ENCODE measurements at places on chromosomes 12 and 14.

DNA sequence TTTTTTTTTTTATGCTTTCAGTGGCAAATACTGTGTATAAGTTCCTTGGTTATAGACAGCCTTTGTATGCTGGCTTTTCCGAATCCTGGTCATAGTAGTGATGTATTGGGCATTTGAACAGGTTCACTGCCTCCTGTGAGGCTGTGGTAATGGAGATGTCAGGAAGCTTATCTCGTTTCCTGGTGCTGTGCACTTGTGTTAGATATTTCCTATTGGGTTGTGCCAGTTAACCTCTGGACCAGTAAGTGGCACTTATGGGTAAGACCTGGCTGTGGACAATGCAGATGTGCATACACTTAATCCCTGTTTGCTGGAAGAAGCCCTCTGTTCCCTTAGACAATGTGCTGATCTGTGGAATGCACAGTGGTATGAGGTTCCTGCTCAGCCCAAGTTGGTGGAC, 135.4 kb upstream of the KITLG start:
- DNase-seq: no peak

GRCh38 chr14:59376686-59377085, 88.5 kb downstream of the GPR135 start:
- no peak for DNase-seq

DNA sequence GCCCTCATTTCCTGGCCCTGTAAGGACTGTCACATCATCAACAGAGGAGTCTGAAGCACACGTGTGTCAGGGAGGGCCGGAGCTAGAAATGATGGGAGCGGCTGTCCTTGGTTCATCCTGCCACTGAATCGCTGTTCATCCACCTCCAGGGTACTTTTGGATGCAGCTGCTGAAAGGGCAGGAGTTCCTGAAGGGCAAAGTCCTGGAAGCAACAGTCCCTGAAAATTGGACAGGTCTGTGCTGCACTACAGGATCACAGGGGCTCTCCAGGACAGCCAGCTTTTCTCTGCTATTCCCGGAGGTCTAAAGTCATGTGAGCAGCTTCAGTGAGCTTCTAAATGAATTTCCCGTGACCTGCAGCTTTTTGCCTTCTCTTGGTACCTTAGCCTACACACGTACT, 17.7 kb downstream of the POU6F1 start:
- no peak for DNase-seq

- DNase-seq: no peak
These were observed 84.3 kb upstream of the PTPRQ start for GRCh38 chr12:80359703-80360102.

GRCh38 chr14:68111097-68111852, 291.7 kb downstream of the RAD51B start:
- no peak for DNase-seq

DNA sequence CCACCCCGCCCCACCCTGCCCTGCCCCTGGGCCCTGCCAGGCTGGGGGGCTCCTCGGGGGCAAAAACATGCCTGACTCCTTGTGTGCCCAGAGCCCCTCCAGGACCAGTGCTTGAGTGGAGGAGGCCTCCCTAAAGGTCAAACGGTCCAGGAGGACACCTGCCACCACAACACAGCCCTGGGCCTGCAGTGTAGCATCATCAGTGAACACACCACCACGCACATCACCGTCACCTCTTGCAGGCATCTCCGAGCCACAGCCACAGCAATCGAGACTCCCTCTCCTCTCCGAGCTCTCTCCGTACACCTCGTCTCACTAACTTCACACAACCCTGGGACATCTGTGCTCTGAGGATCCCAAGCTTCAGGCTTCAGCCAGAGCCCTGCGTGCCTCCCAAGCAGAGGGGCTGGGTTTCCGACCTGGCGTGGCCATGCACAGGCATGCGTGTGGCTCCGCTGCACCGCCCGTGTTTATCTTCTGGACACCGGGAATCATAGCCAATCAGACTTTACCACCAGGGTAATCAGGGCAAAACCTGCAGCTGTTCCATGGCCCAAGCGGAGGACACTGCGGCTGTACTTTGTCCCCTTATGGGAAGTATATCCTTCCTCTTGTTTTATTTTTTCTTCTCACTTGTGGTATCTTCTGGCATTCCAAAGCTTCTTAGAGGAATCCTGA, 6.2 kb upstream of the DIO3 start:
- DNase-seq: no peak

GRCh38 chr12:113479590-113480335, 8.1 kb upstream of the LHX5 start:
- no peak for DNase-seq

DNA sequence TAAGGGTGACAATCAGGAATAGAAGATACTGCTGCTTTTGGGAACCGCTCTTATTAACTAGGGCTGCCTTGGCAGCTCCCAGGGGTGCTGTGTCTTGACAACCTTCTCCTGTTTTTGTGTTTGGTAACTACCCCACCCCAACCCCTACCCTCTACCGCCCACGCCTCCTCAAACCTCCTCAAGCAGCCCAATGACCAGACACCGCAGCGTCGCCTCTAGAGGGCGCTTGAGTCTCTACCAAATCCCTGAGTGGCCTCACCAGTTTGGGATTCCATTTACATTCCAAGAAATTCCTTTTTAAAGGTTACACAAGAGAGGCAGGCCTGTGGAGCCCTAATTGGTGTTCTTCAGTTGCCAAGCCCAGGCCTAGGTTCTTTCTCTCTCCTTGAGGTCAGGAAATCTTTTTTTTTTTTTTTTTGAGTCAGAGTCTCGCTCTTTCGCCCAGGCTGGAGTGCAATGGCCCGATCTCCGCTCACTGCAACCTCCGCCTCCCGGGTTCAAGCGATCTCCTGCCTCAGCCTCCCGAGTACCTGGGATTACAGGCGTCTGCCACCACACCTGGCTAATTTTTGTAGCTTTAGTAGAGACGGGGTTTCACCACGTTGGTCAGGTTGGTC, 72.4 kb upstream of the USP44 start:
- no peak for DNase-seq

DNA sequence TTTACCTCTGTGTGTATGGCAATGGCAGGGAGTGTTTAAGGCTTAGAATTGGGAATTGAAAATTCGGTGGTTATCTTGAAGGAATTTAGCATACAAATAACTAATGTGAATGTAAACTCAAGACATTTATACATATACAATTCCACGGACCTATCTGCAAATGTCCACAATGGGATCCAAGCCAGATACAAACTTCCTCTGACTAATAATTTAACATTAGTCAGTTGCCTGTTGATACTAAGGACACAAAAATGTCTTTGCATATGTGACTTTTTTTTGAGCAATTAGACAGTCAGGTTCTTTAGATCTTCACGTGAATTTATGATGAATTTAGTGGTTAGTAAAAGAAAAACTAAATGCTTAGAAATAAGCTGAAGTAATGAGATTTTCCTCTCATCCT, 40.5 kb downstream of the ESR2 start:
- no peak for DNase-seq

DNA sequence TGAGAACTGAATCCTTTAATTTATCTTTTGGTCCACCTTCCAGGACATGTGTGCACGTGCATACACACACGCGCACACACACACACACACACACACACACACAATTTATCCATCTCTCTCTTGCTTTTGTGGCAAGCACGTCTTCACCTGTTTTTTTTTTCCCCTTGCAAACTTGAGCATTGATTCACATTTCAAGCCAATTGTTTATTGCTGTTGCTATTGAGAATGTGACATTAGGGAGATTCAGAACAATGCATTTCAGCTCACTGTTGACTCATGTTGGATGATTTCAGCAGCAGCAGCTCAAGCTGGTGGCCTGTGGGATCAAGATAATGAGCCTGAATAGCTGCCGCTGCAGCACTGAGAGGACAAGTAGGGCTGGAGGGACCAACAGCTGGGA, 128.9 kb downstream of the SNAPC1 start:
- no peak for DNase-seq

- no peak for DNase-seq
These were observed 129.9 kb downstream of the NPAS3 start for GRCh38 chr14:33068626-33069025.

DNA sequence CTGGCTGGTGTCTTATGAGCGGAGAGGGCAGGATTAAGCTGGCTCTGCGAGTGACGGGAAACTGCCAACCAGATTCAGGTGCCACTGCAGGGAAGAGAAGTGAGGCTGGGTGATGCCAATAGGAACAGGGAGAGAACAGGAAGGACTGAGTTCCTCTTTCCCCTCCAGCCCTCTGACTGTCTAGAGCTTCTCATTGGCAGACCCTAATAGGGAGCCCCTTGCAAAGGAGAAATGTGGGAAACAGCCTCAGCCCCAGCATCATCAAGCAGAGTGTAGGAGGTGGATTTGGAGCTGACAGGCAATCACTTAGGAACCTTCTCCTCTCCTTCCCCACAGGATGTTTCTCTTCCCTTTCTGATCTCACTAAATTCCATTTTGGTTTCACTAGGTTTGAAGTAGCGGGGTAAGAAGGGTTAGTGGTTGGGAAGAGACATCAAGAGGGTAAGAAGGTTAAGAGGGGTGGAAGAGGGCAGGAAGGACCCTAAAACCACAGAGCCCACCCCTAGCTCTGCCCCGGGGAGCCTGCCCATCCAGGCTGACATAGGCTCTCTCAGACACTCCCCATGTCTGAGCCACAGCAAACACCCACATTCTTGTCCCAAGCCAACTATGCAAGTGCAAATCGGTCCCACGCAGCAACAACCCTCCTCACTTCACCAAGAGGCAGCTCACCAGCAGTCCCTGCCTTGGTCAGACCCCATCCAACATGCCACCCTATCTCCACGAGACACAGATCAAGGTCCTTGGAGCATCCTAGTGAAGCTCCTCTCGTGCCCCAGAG, 111.1 kb downstream of the STAB2 start:
- no peak for DNase-seq

- DNase-seq: no peak
These were observed at the start of gene TAS2R50 for GRCh38 chr12:10986812-10987211. TSS of gene TAS2R50 (minus strand) at chr12:10986912. CDS start at chr12:10986860, 52 bp downstream.

- DNase-seq: no peak
These were observed 234.7 kb downstream of the ANO2 start for GRCh38 chr12:5710260-5710878.

- no peak for DNase-seq
These were observed 93.1 kb upstream of the ZDHHC17 start for GRCh38 chr12:76670776-76671175.

DNA sequence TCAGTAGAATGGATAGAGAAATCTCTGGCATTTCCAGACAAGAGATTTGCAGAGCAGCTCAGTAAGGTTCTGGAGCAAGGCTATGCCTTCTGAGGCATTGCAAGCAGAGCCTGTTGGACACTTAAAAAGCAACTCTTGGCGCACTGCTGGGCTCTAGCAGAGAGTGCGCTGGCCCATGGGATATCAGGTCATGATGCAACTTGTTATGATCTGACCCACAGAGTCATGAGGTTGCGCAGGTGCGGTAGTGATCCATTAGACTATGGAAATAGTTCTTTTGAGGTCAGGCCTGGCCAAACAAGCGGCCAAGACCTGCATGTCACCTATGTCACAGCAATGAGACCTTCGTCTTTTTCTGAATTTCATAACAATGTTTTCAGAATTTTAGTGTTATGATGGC, 168.6 kb downstream of the TMTC3 start:
- DNase-seq: no peak

GRCh38 chr14:74985028-74985310, 17.8 kb upstream of the EIF2B2 start:
- DNase-seq: no peak

DNA sequence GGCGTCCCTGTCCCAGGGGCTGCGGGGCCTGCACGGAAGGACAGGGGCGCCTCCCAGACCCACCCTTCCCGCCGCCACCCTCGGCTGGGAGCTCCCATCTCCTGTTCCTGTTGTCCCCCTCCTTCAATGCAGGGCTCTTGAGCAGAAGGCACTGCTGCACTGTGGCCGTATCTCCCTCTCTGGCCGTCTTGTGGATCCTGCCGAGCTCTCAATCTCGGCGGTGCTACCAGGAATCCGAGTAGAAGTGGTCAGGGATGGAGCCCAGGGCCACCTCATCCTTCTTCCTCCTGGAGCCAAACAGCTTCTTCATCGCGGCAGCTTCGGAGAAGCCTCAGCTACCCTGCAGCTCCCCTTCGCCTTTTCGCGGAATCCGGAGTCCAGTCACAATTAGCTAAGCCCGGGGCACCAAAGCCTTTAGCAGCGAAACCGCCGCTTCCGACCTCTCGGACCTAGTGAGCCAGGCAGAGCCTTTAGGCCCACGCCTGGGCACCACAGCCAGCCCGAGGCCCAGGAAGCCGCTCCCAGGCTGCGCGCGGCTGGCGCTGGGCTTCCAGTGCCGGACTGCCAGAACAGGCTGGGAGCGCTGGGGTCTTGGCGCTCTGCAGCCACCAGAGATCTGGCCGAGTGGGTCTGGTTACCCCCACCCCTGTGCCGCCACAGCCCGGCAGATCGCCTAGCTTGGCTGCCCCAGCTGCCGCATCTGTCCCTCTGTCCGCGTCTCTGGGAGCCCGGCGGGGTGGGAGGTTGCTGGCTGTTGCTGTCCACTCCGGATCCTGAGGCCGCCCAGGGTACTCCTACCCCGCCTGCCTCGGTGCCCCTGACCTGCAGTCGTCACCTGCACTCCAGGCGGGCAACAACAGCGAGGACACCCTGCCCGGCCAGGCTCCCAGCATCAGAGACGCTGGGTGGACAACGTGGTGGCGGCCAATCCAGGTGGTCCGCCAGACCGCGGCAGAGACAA, 69.1 kb downstream of the ASCL4 start:
- no peak for DNase-seq

GRCh38 chr12:95723693-95724384, 66.7 kb downstream of the NTN4 start:
- DNase-seq: no peak

GRCh38 chr14:60309867-60310552, 61.0 kb downstream of the PPM1A start:
- DNase-seq: no peak

GRCh38 chr12:92605621-92606170, 97.1 kb upstream of the PLEKHG7 start:
- DNase-seq: no peak

DNA sequence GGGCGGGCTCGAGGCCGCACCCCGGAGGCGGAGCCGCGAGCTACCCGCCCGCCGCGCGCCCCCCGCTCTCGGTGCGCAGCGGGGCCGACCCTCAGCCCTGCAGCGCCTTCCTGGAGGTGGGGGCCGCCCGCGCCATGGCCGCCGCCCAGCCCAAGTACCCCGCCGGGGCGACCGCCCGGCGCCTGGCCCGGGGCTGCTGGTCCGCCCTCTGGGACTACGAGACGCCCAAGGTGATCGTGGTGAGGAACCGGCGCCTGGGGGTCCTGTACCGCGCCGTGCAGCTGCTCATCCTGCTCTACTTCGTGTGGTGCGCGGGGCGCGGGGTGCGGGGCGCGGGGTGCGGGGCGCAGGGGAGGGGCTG, at the start of gene P2RX2:
P2RX2 (plus strand) TSS at position 94 of the 361 bp plus-strand sequence; CDS start at position 135, 41 bp downstream.
- DNase-seq: no peak

DNA sequence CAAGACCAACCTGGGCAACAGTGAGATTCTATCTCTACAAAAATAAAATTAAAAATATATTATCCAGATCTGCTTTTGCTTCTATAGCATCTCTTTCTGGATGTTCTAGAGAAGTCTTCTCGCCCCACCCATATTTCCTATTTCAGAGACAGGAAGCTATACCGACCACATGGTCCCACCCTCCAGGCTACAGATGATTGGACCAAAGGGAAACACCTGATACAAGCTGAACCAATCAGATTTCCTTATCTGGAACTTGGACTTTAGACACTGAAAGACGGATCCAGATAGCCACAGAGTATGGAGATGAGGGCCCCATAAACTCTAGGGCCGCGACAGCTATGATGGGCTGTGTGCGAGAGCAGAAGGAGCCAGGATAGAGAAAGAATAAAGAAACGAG, 48.7 kb downstream of the CCDC60 start:
- no peak for DNase-seq

Measured in esophagus squamous epithelium (tissue), 5 donors.